ENCODE measurements at places on chromosomes 12 and 14. TPM values are rescaled to one million over a fixed set of nuclear protein-coding genes. Genes with fewer than 3 reads are reported as not detected.

CIROP gene
- total RNA-seq, result not detected

DNA sequence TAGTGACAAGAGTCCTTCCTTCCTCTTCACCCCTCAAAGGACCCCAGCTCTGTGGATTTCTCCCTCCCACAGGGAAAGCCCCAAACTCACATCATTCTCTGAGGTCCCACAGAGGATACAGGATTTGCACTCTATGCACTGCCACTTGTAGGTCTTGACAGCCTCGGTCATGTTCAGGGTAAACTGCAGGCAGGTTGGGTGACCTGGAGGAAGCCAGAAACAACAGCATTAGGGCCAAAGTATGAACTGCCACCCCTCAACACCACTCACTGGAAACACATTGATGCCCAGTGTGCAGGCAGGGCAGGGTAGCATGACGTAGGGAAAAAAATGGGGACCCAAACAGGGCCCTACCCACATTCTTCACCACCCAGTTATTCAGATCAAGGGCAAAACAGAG lies 264.4 kb downstream of the DPF3 start:
- no peak overlapping the region for H3K27ac ChIP-seq
- H3K36me3 ChIP-seq, result no peaks in the 10 kb centered on the region
- no peaks in the 10 kb centered on the region for H3K27me3 ChIP-seq
- DNase-seq, result no peak
- H3K4me1 ChIP-seq, result no peaks in the 10 kb centered on the region
- H3K4me3 ChIP-seq, result no peak overlapping the region

SERPINA1 gene
- 1,017 TPM for total RNA-seq

- no peak overlapping the region for H3K27ac ChIP-seq
- H3K4me3 ChIP-seq, result no peak overlapping the region
- no peaks in the 10 kb centered on the region for H3K4me1 ChIP-seq
Measured at GRCh38 chr14:40413136-40413535, 980.9 kb upstream of the FBXO33 start.

DNA sequence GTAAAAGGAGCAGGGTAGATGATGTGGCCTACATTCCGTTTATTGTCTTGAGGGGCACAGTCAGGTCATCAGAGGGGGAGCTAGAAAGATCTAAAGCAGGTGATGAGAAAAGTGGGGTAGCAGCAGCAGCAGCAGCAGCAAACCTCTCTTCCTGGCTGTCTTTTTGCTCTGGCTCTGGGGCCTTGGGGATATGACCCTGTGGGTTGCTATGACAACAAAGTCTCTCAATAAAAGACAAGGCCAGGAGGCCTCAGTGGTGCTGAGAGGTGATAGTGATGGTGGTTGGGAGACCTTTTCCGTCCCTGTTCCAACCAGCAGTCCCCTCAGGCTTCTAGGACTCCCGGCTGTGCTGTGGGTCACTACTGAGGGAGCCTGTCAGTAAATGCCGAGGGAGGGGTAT lies 138.6 kb downstream of the SLC8A3 start:
- no peak overlapping the region for H3K4me3 ChIP-seq
- no peaks in the 10 kb centered on the region for H3K36me3 ChIP-seq
- no peaks in the 10 kb centered on the region for H3K4me1 ChIP-seq
- no peak for DNase-seq

All from upper lobe of right lung (tissue), 1 donor.